Inflammatory macrophage (primary cell): ENCODE measurements at places on chromosomes 6 and 20.
A peak's percentile ranks its signal among the peaks of the same experiment; 100 is the strongest.

GRCh38 chr6:143449714-143450452 lies 612 bp downstream of the ADAT2 start:
- peak; percentile 8 for DNase-seq

- no peak for DNase-seq
These were observed 136.8 kb upstream of the BTBD3 start for GRCh38 chr20:11780765-11781369.

DNA sequence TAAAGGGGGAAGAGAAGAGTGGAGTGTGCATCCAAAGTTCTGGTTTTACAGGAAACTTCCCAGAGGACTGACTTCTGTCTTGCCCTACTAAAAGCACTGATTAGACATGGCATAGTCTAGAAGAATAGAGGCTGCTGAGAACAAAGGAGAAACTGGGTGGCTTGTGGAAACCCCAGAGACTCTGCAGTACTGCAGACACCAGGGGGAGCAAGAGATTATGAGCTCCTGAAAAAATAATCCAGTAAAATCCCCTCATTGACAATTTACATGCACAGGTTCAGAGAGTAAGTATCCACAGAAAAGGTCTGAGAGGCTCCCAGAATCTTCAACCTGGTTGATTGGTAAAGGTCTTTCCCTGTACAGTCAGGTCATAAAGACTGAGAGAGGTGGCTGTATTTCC lies 48.7 kb upstream of the CLVS2 start:
- no peak for DNase-seq

GRCh38 chr6:75020971-75021370 lies 184.9 kb downstream of the COL12A1 start:
- no peak for DNase-seq

GRCh38 chr20:61734733-61735502 lies 330.8 kb downstream of the TAF4 start:
- no peak for DNase-seq

DNA sequence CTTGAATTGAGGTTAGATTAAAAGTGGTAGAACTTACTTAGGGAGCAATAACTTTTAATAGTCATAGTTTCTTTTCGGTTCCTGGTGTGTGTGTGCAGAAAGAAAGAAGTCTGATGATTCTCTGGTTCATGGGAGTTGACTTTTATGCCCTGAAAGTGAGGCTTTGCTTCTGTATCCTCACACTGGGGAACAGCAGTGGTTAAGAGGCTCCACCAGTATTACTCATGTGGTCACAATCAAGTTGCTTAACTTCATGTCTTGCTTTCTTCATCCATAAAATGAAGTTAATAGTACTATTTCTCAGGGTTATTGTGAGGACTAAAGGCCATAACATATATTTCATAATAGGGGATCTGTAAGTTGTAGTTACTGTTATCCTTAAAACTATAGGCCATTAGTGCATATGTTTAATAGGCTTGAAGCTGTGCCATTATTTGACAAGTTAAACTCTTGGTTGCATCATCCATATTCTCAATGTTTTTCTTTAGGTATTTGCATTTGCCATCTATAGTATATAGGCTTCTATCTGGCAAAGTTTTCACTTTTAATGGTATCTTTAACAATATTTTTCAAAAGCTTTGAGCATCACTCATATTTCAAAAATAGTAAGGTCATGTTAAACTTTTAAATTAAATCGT lies 262.4 kb downstream of the PLCB1 start:
- peak; percentile 82 for DNase-seq

DNA sequence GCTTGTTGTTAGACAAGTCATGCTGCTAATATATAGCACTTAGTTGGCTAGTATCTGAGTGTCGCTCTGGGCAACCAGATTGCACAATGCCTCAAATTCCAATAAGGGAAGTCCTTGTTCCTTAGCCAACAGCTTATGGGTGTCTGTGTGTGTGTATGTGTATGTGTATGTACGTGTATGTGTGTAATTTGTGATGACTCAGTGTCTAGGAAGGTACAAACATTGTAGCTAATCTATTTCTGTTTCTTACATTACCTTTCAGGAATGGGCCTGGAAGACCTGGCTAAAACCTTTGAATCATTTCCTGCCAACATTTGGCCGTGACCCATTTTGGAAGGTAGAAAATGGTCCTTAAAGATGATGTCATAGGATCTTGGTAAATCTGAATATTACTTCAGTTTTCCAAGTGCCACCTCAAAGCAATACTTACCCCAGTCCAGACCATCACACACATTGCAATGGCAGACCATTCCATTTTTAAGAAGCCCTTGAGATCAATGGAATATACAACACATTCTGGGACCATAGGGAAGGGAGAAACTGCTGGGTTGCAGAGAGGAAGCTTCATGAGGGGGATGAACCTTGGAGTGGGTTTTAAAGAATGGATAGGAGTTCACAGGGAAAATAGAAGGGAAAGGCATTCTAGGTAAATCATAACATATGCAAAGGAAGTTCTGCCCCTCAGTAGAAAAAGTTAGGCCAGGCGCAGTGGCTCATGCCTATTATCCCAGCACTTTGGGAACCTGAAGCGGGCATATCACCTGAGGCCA lies 25.1 kb downstream of the NEDD9 start:
- DNase-seq = peak; percentile 99

DNA sequence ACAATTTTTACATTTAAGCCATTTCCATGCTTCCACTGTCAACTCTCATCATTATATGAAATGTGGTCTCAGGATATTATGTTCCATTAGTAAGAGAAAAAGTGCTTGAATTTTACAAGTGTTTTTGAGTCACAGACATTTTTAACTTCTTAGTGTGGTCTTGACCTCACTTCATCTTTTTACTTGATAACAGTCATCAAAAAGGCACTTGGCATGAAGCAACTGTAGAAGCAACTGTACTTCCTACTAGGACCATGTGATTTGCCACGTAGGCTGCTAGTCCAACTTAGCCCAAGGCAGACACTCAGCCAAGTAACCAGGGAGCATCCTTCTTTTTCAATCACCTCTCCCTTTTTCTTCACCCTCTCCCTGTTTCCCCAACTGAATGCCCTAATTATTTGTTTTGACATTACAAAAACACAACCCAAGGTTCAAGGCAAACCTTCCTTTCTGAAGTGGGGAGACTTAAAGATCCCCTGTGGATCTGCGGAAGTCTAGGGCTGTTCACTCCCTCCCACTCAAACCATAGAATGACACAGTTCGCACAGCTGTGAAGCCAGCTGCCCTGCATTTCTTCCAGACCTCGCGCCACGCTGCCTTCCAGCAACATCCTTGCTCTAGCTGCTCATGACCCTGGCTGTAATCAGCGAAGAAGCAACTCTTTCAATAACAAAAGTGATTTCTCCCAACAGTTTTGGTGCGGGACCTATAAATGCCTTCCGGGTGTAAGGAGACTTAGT lies 45.0 kb downstream of the PHACTR1 start:
- DNase-seq = no peak

GRCh38 chr6:143515061-143515760 lies 3.7 kb upstream of the FUCA2 start:
- DNase-seq = no peak

GRCh38 chr6:39814236-39814635 lies 22.1 kb downstream of the DAAM2 start:
- DNase-seq = no peak

DNA sequence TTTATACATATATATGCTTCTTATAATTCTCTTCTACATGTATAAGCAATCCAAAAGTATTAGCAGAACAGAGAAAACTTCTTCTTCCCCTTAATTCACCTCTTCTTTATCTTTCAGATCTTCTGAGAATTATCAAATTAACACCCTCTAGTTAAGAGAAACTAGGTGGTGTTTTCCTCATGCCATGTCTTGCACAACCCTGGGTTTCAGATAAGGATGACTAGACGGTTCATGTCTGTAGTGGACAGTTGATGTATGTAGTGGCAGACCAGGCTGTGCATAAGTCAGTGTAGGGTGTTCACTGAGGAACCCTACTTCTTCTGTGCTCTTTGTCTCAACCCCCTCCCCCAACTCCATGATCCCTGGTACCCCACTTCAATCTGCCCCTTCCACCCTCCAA lies 187.3 kb downstream of the SAMD5 start:
- no peak for DNase-seq
